Activated CD4-positive, alpha-beta T cell treated with anti-CD3 and anti-CD28 coated beads for 4 hours (primary cell): ENCODE measurements at places on chromosomes 7 and 10.

DNA sequence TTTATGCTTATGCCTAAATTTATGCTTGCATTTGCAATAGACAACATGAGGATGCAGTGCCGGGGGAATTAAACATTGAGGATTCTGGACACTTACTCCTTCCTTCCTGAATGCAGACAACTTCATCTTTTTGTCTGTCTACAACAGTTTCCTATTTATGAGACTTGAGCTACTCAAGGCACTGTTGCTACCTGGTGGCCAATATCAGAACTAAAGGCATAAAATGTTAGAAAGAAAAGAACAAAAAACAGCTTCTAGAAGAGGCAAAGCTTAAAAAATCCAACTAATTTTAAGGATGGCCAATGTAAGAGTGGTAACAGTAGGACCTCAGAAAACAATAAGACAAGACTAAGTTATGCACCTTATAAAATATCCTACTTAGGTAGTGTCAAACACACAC is 144.5 kb upstream of the PTN start:
- DNase-seq = no peak

DNA sequence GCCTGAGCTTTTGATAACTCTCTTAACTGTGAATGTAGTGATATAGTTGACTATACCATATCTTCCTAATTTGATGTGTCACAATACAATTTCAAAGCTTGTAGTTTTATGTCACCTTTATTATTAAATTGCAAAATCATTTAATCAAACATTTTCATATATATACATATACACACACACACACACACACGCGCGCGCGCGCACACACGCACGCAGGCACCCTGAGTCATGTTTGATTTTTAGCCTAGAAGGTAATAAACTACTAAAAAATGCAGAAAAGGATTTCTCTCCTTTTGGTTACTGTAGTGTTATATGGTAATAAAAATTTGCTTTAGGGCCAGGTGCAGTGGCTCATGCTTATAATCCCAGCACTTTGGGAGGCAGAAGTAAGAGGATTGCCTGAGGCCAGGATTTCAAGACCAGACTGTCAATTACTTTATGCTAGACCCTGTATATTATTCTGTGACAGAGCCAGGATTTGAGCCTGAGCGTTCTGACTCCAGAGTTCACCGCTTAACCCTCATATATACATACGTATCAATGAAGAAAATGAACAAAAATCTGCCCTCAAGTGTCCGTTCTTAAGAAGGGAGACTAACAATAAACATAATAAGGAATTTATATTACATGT is 89.6 kb downstream of the PODXL start:
- no peak for DNase-seq

GRCh38 chr7:124411796-124412195 is 353.8 kb downstream of the GPR37 start:
- no peak for DNase-seq

DNA sequence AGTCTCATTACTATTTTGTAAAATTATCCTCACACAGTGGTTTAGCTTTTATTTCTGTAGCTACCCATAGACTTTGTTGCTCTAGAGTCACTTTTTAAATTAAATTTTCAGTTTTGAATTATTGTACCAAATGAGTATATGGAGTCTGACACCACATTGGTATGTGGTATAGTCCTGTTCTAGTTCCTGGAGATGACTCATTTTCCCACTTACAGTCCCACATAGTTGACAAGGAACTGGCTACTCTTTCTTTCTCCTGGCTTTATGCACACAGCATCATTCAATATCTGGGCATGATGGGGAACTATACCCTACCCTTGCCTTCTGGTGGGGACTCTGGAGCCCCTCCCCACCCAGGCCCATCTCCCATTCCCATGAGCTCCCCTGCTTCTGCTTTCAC is 92.6 kb upstream of the RAB11FIP2 start:
- DNase-seq = no peak

GRCh38 chr7:111672901-111673300 is 110.6 kb upstream of the IMMP2L start:
- DNase-seq = no peak

- DNase-seq = no peak
Measured at GRCh38 chr10:99526861-99527504, 5.8 kb upstream of the NKX2-3 start.

DNA sequence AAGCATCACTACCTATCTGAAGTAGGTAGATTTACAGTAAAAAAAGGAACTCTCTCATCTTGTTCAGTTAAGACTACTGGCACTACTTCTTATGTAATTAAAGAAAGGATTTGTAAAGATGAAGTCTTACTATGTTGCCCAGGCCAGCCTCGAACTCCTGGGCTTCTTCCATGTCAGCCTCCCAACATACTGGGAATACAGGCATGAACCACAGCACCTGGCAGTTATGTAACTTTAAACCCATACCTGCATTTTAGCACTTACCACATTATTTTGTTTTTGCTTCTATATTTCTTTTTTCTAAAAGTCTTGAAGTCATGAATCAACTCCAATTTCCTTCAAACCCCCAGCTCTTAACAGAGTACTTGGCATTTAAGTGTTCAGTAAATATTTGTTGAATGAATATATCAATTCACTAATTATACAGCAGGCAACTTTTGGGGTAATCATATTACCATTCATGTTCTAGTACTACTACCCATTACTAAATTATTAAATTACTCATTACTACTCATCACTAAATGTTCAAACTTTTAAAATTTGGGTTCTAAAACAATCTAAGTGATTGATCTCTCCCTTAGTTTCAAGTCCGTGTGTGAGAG is 31.6 kb upstream of the CCDC71L start:
- no peak for DNase-seq

GRCh38 chr10:78292250-78292981 is 258.8 kb downstream of the RPS24 start:
- no peak for DNase-seq

DNA sequence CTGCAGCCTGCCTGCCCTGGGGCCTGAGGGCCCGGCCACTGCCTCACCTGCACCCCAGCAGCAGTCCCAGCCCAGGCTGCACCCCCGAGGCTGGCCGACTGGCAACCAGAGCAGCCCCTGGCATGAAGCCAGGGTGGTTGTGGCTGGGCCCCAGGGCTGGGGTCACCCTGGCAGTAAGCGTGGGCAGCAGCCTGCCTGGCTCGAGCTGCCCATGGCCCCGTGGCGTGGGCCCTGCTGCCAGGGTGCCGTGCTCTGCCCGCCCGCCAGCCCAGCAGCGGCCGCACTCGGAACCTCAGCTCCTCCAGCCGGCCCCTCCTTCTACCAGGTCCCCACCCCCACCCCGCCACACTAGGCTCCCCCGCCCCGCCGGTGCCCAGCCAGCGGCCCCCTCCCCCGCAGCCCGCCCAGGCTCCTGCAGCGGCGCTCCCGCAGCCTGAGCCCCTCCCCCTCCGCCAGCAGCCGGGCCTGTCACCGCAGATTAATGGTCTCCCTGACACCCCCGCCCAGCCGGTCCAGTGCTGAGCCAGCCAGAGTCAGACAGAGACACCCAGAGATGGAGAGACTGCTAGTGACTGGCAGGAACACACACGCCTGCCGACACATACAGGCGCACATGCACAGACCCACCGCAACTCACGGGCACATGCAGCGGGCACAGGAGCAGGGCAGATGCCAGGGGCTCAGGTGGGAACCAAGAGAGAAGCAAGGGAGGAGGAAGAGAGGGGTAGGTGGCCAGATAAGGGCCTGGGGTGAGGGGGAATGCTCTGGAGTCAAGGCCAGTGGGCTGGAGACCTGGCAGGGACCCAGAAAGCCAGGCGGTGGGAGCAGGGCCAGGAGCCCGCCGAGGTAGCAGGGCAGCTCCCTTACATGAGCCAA is 22.4 kb downstream of the KCNH2 start:
- no peak for DNase-seq

- no peak for DNase-seq
Measured at GRCh38 chr7:31875424-31875823, 188.4 kb downstream of the PPP1R17 start.

- no peak for DNase-seq
Measured at GRCh38 chr7:103532955-103533354, 86.9 kb upstream of the SLC26A5 start.

- DNase-seq = no peak
Measured at GRCh38 chr10:49133706-49134248, at the start of gene FAM170B. FAM170B (minus strand) TSS chr10:49134021; CDS start chr10:49133918, 103 bp downstream.

- DNase-seq = no peak
Measured at GRCh38 chr7:102424787-102425218, 8.6 kb upstream of the ORAI2 start.

GRCh38 chr7:51175316-51175991 is 141.2 kb downstream of the COBL start:
- no peak for DNase-seq

DNA sequence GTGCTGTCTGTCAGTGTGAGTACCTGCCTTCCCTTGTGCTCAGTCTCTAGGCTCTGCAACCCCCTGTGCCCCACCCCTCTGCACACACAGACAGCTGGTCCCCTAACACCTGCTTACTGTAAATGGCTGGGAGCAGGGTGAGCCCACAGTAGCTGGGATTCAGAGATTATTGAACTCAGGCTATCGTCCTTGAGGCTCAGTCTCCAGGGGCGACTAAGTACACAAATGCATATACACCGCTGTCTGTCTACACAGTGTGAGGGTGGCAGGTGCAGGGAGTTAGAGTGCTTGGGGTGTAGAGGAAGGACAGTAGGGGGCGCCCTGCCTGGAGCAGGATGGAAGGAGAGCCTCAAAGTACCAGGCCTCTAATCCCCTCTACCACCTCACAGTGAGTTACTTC is 12.9 kb downstream of the UPP1 start:
- no peak for DNase-seq

- DNase-seq = no peak
Measured at GRCh38 chr7:85186083-85186520, 754 bp downstream of the SEMA3D start.

DNA sequence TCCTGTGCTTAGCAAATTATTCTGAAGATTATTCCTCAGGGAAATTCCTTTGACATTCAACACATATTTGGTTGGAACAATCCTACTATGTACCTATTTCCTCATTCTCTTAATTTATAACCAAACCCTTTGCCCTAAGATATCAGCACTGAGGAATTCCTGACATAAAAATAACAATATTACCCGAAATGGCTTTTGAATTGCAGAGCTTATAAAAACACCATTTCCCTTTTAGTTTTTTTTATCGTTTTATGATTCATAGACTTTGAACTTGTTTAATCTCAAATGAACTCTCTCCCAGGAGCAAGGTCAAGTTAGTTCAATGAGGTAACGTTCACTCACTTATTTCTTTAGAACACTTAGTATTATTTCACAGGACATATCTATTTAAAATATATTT is 7.7 kb upstream of the ABCB1 start:
- DNase-seq = no peak

DNA sequence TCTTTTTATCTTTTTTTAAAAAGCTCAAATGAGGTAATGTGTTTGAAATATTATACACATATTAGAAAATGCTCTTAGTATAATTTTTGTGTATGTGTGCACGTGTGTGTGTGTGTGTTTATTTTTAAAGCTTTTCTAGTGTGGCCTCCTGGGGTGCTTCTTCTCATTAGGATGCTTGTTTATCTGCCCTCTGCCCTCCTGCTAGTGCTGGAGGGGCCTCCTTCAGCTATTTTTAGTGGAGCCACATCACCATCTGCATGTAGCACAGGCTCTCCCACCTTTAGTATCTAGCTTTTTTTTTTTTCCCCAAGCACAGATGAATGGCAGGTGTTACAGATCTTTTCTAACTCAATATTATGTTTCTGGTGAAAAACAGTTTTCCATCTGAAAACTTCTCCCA is 155.7 kb upstream of the TMEM229A start:
- DNase-seq = no peak

- no peak for DNase-seq
Measured at GRCh38 chr7:43553999-43554398, 28.9 kb upstream of the STK17A start.

DNA sequence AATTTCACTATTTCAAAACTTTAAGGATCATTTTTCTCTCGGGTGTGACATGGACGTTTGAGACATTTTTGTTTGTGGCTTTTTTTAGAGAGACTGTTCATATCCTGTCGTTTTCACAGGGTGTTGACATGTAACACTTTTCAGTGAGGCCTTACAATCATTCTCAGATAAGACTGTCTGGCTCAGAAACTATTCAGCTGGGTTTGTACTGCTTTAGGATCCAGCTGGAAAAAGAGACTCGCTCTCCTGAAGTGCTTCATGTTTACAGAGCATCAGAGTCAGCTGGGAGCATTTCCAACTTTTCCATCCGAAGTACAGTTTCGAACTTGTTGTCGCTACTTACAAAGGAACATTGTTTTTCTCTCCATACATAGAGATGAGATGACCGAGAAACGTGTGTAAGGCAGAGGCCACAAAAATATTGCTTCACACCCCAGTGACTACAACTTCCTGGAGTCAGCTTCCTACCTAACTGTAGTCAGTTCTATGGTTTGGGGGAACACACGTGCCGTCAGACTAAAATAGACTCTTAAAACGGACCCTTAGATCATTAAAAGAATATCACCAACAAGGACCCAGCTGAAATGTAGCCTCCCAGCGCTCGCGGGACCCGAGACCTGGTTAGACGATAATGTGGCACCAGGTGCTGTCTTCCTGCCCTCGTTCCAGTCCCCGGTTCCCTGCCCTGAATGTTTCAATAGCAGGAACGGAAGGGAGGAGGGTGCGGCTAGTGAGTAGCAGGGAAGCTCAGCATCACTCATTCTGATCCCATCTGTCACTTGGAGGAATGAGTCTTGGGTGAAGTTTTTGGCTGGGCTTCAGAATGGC is 78.0 kb downstream of the MKI67 start:
- DNase-seq = no peak

DNA sequence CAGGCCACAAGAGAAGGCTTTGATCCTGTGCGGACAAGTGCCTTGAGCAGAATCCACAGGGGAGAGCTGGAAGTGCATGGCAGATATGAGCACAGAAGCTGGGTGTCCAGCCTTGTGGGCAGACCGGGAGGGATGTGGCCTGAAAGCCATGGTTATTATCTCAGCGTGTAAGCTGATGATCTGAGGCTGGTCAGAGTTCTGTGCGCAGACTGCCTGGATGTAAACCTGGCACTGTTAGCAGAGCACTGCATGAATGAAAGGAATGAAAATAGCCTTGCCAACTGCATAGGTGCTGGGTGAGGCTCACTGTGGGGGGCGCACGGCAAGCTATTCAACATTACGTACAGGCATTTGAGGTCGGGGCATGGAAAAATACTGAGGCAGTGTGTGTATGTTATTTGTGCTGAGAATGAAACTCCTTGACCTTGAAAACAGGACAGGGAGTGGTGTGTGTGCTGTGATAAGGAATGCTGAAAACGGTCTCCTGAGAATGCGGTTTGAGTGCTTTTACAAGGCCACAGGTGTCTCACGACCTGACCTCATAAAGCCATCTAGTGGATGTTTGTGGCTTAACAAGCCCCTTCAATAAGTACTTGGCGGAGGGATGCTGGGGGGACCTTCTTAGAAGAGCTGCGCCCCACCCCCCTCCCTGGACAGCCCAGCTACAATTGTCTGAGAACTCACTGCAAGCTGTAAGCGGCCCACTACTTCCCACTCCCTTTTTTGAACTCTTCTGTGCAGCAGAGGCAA is 18.7 kb downstream of the AKR1C1 start:
- no peak for DNase-seq

GRCh38 chr10:69232252-69232651 is 12.1 kb downstream of the HKDC1 start:
- DNase-seq = no peak
